ENCODE measurements at places on chromosomes 1 and 21. TPM values are rescaled to one million over a fixed set of nuclear protein-coding genes. Genes with fewer than 3 reads are reported as not detected.
A peak's percentile ranks its signal among the peaks of the same experiment; 100 is the strongest.

GRCh38 chr1:23198373-23198772, 18.9 kb downstream of the HTR1D start:
- DNase-seq = no peak

TSTD1 gene
- 61.3 TPM for total RNA-seq

- no peak for DNase-seq
Measured at GRCh38 chr1:31581821-31582810, 5.8 kb downstream of the TINAGL1 start.

DNA sequence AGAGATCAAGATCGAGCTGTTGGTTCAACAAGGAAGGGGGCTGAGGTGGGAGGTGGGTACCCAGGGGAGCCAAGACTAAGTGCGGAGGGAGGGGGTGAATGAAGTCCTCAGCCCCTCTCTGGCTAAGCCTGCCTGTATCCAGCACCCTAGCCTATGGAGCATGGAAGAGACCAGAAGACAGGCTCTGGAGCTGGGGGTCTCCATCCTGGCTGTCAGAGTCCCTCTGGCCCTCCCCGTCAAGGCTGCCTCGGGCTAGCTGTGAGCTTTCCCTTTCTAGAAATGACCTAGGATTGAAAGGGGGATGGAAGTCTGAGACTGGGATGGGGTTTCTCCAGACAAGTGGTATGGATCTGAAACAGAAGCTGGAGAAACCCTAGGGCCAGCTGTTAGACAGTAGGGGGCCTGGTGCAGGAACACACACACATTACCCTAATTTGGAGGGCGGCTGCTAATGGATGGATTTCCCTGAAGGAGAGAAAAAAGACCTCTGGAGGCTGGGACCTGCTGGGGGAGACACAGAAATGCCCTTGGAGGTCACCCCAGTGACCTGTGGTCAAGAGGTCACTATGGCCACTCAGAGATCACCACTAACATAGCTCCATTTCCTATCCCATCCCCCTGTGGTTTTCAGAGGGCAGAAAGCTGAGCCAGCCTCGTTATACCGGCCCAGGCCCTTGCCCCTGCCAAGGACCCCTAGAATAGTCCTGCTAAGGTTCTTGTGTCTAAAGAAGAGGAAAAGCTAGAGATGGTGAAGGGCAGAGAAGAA, 107.8 kb downstream of the TMEM53 start:
- DNase-seq = no peak

DNA sequence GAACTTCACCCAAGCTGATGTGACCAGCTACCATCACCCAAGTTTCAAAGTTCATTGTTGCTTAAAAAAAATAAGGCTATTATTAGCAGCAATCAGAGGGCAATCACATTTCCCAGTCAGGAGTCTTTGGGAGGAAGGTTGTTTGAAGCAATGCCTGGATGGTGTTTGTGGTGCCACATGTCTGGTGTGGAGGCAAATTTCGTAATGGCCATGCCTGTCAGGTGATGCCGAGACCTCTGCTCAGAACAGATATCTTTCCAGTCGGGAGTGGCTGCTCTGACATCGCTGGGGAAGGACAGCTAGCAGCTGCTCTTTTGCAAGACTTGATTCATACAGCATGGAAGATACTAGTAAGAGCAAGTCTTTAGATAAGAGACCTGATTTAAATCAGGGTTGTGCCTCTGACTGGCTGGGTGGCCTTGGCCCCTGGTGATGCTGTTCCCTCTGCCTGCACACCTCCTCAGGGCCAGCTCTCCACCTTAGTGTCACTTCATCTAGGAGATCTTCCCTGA, 187.8 kb upstream of the JUN start:
- DNase-seq = no peak

C1orf141 gene
- not detected for total RNA-seq

SPRR1B gene
- not detected for total RNA-seq

- peak; percentile 10 for DNase-seq
Measured at GRCh38 chr1:101506541-101507164, 269.8 kb downstream of the S1PR1 start.

DNA sequence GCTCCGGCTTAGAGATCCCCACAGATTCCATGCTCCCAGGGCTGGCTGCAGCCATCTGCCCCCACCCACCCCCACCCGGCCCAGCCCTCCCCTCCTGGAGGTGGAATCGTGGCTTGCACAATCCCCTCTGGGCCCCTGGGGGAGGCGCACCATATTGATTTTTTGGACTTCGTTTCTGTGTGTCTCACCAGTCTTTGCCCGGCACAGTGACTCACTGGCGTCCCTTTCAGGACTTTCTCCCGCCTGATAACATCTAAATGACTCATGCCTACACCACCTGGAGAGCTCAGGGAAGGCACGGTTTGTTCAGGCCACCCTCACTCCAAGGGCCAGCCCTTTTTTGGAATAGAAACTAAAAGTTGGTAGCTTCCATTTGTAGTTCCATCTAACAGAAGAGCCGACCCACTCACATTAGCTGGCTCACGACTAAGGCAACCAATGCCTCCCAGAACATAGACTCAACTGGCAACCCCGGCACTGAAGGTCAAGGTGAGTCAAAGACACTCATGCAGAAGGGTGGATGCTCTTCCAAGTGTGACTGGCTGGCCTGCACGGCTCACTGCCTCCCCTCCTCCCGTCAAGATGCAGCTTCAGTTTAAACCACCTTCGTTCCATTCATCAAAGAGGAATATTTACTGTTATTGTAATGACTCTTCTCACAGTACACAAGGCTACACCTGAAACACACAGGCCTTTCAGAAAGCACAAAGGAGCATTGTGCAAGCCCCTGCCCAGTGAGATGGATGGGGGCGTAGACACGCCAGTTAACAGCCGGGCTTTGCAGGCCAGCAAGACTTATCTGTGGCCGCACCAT, 18.1 kb upstream of the ETS2 start:
- DNase-seq = no peak

- DNase-seq = no peak
Measured at GRCh38 chr1:20409012-20409411, 77.0 kb downstream of the CAMK2N1 start.

GRCh38 chr1:147760481-147761260, at the start of gene GJA5:
Gene GJA5 (minus strand): TSS chr1:147760602. CDS start chr1:147759238, 1,364 bp downstream.
- no peak for DNase-seq

DNA sequence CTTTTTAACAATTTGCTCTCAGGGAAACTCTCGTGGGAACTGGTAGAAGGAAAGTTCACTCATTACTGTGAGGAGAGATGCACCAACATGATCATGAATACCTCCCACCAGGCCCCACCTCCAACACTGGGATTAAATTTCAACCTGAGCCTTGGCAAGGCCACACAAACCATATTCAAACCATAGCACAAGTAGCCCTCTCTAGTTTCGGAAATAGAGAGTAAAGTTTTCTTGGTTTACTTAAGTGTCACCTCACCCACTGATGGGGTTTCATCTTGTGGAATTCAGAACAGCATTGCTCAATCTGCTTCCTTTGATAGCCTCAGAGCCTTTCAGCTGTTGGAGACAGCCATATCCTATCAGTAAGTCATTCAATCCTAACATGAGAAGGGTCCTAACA, 25.5 kb upstream of the CCSAP start:
- no peak for DNase-seq

KRTAP10-12 gene
- not detected for total RNA-seq

SDCCAG8 gene
- 28.0 TPM for total RNA-seq

DNA sequence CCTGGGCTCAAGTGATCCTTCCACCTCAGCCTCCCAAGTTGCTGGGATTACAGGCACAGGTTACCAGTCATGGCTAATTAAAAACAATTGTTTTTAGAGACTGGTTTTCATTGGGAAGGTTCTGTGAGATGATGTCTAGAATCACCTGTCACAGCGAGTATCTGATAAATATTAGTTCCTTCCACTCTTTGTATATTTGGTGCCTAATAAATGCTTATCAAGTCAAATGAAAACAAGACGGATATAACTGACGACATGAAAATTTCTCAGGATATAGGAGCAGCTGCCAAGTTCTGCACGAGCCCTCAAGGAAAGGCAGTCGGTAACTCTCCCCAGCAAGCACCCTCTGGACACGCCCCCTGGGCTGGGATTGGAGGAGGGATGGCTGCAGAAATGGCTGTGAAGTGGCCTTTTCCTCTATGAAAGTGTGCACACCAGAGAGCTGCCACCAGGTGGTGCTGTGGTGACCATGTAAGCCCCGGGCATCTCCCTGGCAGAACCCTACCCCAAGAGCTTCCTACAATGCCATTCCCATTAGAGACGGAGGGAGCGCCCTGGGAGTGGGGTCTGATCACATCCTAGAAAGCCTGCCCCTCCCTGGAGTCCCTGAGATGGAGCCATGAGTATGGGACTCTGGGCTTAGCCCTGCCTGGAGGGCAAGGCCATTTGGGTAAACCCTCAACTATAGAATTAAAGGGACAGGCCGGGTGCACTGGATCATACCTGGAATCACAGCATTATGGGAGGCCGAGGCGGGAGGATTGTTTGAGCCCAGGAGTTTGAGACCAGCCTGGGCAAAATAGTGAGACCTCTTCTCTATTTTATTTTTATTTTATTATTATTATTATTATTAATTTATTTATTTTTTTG, 50.9 kb downstream of the HTR6 start:
- DNase-seq = peak; percentile 68

KCNC4 gene
- total RNA-seq = 16.4 TPM

HSD3B2 gene
- not detected for total RNA-seq

DTL gene
- total RNA-seq = 4.7 TPM

GRCh38 chr1:40241362-40241761, 6.4 kb upstream of the TMCO2 start:
- no peak for DNase-seq

GRCh38 chr1:216086678-216087077, 336.6 kb downstream of the USH2A start:
- no peak for DNase-seq

DNA sequence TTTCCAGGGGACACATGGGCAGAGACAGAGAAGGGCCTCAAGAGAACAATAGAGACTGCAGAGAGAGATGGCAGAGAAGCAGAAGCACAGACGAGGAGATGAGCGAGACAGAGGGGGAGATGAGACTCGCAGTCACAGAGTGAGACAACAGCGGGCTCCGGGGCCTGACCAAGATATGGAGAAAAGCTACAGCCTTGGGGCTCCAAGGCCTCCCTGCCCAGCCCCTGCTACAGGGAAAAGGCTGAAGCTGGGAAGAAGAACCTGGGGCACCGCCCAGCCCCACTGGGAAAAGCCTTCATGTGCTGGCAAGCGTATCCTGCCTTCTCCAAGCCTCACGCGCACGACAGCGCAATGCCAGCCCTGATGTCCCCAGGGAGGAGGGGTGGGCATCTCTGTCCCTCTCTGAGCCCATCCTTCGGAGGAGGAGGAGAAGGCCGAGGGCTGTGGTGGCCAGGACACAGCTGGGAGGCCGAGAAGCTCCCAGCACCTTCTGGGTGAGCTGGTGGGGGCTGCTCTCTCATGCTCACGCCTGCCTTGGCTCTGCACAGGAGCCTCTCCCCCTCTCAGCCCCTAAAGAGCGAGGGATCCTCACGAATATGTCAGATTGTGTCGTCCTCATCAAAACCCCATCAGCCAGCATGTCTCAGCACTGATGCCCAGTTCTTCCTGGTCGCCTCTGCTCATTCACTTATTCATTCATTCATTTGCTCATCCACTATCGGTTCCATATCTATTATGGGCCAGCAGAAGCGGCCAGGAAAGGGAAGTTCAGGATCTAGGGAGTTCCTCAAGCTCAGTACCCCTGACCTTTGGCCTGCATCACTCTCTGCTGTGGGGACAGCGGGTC, 56.6 kb downstream of the ACOT7 start:
- no peak for DNase-seq

DNA sequence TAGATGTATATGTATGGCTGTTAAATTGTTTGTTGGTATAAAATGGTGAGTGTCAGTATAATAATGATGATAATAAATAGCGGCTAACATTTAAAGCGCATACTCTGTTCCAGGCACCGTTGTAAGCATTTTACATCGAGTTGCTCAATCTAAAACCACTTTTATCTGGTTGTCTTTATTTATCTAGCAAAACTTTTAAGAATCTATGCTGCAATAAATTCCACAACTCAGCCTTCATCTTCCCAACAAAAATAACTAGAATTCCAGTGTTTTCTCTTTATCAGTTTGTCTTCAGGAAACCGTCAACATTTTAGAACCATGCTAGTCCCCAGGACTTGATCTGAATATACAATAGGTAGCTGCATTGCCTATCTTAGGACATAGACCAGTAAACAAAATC, 19.3 kb upstream of the SLC16A1 start:
- DNase-seq = no peak

LEMD1 gene
- not detected for total RNA-seq

OR2M3 gene
- not detected for total RNA-seq

- DNase-seq = no peak
Measured at GRCh38 chr1:27153549-27153886, 1.4 kb downstream of the SLC9A1 start.

DNA sequence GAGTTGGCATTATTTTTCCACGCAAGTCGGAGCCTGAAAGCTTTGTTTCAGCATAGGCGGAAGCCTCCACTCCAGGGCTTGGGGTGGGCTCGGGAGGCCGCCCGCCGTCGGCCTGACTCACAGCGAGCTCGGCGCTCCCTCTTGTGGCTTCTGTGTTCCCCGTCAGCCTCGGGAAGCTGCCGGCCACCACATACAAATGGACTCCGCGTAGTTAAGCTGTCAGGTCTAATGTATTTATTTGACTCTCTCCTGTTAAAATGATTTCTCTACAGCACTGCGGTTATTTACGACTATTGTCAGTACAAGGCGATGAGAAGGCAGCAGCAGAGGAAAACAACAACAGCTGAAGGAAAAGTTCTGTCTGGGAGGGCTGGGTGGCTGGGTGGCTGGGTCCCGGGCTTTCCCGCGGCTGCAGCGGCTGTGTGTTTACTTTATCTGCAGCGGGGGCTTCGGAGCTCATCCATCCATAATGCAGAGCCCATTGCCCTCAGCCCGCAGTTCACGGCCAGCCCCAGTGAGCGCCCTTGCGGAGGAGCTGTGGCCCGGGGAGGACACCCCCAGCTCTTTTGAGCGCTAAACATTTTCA, 375.7 kb upstream of the CAMK1G start:
- DNase-seq = no peak

DNA sequence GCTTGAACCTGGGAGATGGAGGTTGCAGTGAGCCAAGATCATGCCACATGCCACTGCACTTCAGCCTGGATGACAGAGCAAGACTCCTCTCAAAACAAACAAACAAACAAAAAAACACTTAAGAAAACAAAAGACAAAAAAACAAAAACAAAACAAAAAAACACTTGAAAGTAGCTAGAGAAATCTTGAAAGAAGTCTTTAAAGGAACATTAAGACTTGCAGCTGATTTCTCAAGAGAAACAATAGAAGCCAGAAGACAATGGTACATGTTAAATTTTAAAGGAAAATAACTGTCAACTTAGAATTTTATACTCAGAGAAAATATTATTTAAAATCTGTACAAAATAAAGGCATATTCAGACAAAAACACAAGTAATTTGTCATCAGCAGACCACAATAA, 71.3 kb downstream of the HLX start:
- no peak for DNase-seq

CLK2 gene
- total RNA-seq = 76.6 TPM

GRCh38 chr1:230415405-230416132, 10.6 kb downstream of the PGBD5 start:
- DNase-seq = no peak

Data from CD4-positive, CD25-positive, alpha-beta regulatory T cell (primary cell).